ENCODE measurements at places on chromosomes 2 and 18. TPM values are rescaled to one million over a fixed set of nuclear protein-coding genes. Genes with fewer than 3 reads are reported as not detected.

IL1RN gene
- total RNA-seq = not detected

- no peak for DNase-seq
These were observed 30.4 kb downstream of the IL18R1 start for GRCh38 chr2:102386004-102386403.

OTOS gene
- total RNA-seq = not detected

CAVIN2 gene
- 571 TPM for total RNA-seq

DNA sequence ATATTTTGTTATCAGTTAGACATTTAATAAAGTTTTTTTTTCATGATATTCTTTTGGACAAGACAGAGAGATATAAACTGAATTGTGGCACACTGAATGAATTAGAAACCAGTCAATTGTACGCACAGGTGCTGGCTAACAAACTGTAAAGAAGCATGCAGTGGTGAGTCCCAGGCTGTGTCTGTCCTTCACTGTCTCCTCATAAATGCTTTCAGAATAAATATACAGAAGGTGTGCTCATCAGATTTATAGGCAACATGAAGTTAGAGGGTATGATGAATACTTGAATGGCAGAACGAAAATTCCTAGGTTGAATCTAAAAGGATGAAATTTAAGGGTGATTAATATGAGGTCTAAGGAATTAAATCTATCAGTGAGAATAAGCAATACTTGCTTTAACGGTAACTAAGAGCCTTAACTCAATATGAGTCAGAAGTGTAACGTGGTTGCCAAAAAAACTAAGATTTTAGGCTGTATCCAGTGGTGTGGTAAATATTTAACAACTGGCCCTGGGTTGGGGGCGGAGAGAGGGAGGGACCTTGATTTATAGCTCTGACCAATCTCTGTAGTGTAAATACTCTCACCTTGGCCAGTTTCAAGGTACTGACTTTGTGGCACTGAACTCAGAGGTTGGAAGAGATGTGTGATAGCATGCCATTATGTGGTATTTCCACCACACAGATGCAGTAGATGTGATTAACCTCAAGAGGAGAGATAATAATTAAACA lies 41.9 kb upstream of the AAK1 start:
- DNase-seq = no peak

GRCh38 chr2:145593280-145593679 lies 1073.4 kb upstream of the ZEB2 start:
- no peak for DNase-seq

NRP2 gene
- 165 TPM for total RNA-seq
